ENCODE measurements at places on chromosomes 16 and 17.

GRCh38 chr16:49179714-49180330, 101.8 kb downstream of the CBLN1 start:
- no peak for DNase-seq

DNA sequence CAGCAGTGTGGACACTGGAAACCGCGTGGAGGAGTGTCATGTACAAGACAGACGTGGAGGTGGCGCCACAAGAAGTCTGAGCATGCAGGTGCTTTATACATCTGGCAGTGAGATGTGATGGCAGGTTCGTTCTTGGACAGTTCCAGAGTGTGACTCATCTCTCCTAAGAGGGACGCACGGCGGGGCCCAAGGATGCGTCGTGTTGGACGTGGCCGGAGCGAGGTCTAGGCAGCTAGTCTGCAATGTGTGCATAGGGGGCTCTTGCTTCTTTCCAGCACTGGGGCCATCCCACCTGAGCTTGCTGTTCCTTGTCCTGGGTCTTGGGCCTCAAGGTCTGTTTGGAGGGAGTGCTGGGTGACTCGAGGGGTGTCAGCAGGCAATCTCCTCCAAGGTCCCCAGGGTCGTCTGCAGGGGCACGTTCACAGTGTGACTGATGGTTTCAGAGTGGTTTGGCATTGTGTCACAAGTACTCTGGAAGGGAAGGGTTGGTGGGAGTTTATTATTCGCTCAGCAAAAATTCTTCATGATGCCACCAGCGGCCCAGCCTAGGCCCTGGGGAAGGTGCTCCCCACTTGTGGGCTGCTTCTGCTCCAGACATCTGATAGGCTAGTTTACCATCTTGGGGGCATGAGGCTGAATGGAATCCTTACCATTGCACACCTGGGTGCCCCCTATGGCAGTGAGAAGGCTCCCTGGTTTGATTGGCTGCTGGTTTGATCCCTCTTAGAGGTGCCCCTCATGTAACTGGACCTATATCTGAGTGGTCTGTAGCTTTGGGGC, 22.1 kb downstream of the SPACA3 start:
- no peak for DNase-seq

DNA sequence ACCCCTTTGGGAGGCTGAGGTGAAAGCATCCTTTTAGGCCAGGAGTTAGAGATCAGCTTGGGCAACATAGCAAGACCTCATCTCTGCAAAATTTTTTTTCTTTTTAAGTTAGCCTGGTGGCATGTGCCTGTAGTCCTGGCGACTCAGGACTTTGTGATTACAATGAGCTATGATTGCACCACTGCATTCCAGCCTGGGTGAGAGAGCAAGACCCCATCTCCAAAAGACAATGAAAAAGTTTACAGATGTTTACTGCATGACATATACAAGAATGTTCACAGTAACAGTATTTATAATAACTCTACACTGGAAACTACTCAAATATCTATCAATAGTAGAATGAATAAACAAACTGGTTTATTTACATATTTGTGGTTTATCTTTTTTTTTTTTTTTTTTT, 33.1 kb upstream of the CCL22 start:
- DNase-seq, result no peak

GRCh38 chr16:84826558-84826941, 6.8 kb downstream of the CRISPLD2 start:
- DNase-seq, result no peak

GRCh38 chr17:9298135-9298534, 276.8 kb downstream of the NTN1 start:
- DNase-seq, result no peak
